ENCODE measurements at places on chromosomes 16 and 17. TPM values are rescaled to one million over a fixed set of nuclear protein-coding genes. Genes with fewer than 3 reads are reported as not detected.

KRT14 gene
- 41.1 TPM for total RNA-seq

CYLD gene
- 39.2 TPM for total RNA-seq

SLC38A8 gene
- total RNA-seq = not detected

FOXL1 gene
- total RNA-seq = 0.81 TPM

ITGA2B gene
- 1.2 TPM for total RNA-seq

IGF2BP1 gene
- not detected for total RNA-seq
